ENCODE measurements at places on chromosomes 12 and 14.

DNA sequence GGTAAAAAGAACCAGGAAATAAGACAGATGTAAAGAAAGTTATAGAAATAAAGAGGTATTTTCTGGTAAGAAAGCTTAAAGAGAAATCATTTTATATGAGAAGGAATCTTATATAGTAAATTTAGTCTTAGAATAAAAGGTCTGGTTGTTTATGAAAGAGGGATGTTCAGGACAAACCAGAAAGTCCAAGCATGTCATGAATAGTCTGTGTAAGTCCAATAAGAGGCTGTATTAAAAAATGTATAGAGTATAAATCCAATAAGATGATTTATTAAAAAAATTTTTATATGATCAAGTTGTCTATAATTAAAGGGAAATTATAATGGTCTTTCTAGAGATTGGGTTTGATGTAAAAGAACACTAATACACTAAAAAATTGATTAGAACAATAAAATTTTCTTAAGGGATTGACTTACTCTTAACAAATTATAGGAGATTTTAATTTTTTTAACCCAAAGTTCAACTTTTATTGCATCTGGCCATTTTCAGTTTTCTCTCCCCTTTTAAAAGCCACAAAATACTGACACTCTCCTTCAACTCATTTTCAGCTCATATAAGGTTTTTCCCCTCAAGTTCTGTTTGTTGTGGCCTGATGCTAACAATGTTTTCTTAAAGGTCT is 35.1 kb downstream of the ST8SIA1 start:
- no peak for DNase-seq

GRCh38 chr12:56165369-56165768 is 7.2 kb downstream of the MYL6 start:
- no peak for DNase-seq

DNA sequence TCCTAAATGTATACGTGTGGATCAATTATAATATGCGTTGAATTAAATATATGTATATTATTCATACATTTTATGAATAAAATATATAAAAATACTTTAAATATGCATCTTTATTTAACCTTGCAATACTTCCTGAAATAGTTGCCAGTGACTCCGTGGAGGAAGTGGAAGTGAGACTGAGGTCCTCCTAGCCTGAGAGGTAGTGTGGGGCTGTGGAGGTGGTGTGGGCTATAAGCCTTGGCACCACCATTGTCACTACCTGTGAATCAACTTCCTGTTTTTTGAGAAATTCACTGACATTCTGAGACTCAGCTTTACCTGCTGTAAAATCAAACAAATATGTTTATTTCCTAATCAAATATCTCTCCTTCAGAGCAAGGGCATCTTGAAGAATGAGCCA is 514.2 kb downstream of the VRK1 start:
- no peak for DNase-seq

GRCh38 chr14:22856428-22856827 is 15.1 kb upstream of the LRP10 start:
- no peak for DNase-seq

GRCh38 chr14:103255555-103255954 is 78.5 kb upstream of the EIF5 start:
- no peak for DNase-seq

DNA sequence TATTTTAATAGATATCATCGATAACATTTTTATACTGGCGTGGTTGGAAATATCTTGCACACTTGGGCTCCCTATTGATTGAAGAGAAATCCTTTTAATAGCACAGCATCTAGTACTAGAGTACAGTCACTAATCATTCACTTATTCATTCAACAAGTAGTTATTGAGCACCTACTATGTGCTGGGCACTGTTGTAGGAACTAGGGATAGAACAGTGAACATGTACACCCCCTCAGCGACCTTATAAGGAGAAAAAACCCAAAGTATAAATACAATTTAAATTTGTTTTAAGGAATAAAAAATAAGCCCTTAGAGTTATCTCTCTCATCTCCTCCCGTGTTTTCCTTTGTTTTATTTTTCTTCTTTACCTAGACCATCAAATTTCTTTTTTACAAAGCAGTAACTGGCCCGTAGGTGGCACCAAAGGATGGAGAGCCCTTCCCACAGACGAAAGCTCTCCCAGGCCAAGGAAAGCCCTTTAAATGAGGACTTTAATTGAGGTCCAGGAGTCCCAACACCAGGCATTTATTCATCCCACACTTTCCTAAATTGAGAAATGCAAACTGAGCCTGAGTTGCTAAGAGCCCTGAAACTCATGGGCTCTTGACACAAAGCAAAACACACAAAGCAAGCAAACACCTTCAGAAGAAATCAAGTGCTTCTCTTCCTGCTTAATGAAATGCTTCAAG is 29.0 kb downstream of the PEBP1 start:
- DNase-seq, result no peak

GRCh38 chr14:96205059-96205977 is 679 bp downstream of the BDKRB2 start:
- DNase-seq, result no peak

DNA sequence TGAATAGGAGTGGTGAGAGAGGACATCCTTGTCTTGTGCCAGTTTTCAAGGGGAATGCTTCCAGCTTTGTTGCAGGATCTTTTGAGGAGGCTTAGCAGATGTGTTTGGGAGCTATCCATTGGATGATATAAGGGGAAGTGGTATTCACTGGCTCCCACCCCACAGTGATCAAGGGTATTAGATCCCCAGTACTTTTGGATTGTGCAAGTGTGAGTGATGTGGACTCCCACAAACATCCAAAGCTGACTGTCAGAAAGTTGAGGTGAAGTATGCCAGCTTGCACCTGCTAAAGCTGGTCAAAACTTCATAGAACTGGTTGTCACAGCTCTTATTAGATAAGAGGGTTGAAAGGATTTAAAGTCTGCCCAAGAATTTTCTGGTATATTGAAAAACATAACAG is 110.1 kb upstream of the BTG1 start:
- no peak for DNase-seq

DNA sequence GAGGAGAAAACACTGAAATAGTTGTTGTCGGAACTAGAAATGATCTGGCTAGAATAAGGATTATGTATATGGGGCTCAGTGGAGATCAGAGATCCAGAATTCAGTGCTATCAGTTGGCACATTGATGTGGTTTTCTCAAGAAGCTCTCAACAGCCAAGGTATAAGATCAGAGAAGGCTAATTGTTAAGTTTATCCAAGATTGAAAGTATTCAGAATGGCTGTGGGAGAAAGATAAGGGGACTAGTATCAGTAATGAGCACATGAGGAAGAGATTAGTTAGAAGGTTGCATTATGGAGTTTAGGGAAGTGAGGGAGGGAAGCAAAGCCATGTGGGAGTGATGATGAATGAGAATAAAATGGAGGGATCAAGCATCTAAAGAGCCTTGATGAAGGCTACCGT is 128.1 kb upstream of the MIS18BP1 start:
- DNase-seq, result no peak

DNA sequence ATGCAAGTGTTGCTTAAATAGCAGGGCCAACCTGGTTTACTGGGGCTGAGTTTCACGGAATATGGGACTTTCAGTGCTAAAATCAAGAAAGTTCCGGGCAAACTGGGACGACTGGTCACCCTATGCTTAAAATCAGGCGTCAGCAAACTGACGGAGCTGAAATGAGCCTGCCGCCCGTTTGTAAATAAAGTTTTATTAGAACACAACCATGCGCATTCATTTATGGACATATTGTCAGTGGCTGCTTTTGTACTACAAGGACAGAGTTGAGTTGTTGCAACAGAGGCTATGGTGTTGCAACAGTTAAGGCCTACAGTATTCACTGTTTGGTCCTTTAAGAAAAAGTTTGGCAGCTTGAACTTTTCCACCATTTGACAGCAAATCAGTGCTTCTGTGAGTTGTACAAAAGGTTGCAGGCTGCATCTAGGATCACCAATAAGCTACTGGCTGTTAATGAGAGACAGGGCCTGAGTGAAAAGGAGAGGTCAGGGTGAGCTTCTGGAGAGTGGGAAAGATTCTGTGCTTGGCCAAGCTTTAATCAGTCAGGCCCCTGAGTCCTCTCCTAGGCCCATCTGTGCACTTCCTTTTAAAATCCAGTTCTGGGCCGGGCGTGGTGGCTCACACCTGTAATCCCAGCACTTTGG is 13.3 kb downstream of the SELPLG start:
- no peak for DNase-seq

- DNase-seq, result no peak
These were observed 930 bp upstream of the MIA2 start for GRCh38 chr14:39232554-39233415.

GRCh38 chr14:79947440-79948054 is 263.8 kb downstream of the DIO2 start:
- DNase-seq, result no peak

GRCh38 chr12:3491938-3492792 is 1.2 kb downstream of the PRMT8 start:
- DNase-seq, result no peak

DNA sequence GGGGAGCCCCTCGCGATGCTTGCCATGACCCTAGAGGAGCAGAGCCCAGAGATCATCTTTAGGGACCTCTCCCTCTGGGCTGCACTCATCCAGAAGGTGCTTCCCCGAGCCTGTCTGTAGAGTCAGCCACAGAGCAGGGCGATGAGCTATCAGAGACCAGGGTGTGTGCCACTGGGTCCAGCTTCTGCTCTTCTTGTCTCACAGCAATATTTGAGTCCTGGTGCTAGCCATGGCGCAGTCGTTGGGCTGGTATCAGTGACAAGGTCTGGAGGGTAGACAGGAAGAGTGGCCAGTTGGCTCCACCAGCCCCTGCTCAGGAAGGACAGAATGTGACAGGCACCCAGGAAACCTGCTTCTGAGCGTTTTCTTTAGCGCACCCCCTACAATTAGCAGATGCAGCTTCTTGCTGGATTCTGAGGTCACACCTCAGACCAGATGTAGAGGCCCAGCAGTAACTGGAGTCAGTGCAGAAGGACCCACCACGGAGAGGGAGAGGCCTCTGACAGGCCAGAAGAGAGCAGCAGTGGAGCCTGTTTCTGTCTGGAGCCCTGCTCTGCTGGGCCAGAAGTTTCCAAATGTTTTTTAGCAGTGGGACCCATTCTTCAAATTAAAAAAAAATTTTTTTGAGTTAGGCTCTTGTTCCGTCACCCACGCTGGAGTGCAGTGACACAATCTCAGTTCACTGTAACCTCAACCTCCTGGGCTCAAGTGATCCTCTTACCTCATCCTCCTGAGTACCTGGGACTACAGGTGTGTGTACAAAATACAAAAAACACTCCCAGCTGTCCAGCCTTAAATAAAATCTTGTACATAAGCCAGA is 23.7 kb downstream of the ANKRD9 start:
- no peak for DNase-seq

GRCh38 chr14:66365388-66365787 is 120.8 kb upstream of the CCDC196 start:
- no peak for DNase-seq

DNA sequence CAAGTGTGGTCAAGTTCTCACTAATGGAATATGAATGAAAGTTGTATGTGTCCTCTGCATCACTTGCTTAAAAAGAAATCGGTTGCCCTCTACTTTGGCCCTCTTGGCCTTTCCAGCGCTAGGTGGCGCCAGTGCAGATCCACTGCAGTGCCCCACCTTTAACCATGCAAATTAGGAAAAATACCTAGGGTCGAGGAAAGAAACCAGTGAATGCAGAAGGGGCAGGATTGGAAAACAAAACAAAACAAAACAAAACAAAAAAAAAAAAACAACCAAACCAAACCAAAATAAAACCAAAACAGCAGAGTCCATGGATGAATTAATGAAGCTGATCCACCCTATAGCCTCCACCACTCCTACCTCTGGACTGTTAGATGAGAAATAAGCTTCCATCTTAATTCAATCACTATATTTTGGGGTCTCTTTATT is 12.9 kb upstream of the NEMF start:
- DNase-seq, result peak; percentile 5

DNA sequence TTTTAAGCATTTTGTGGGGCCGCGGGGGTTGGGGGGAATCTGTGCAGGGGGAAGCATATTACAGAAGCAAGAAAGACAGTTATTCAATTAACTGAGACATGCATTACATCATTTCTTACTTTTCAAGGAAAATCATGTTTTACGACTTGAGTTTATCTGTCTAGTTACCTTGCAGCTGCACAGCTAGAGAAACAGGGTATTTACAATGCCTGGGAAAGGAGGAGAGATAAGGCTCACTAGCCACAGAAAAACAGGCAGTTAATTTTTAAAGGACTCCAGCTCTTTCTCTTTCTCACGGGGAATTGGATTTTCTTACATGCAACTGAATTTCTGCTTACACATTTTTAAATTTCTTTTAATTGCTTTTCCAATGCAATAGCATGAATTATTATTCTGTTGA is 22.2 kb downstream of the FCF1 start:
- DNase-seq, result no peak

DNA sequence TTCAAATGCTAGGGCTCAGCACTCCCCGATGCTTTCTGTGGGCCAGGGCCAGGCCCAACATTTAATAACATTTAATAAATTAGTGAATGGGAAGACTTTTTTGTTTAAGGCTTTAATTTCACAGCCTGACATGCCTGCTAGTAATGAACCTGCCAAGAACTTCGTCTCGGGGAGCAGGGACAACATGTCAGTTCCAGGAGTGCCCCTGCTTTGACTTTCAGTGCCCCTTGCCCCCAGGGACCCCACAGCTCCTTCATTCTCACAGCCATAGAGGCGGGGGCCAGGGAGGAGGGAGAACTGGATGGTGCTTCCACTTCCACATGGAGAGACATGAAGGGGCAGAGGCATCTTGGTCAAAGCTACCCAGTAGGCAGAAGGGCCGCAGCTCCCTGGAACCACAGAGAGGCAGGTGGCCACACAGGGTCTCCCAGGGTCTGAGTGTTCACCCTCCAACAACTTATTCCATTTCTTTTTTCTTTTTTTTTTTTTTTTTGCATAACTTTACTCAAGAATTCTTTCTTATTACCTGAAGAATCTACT is 66.0 kb upstream of the DDX11 start:
- no peak for DNase-seq

GRCh38 chr12:8675591-8676036 is 13.0 kb upstream of the MFAP5 start:
- DNase-seq, result no peak

GRCh38 chr14:57008534-57008933 is 198.3 kb upstream of the OTX2 start:
- no peak for DNase-seq

GRCh38 chr12:29782871-29783772 is 620 bp downstream of the TMTC1 start:
- peak; percentile 33 for DNase-seq

- DNase-seq, result no peak
These were observed 181.3 kb downstream of the KIF26A start for GRCh38 chr14:104319491-104320241.
